C1 segment of cervical spinal cord (tissue), 14 donors: ENCODE measurements at places on chromosomes 7 and 10.

GRCh38 chr7:1160670-1161021 lies 650 bp upstream of the ZFAND2A start:
- no peak for DNase-seq

GRCh38 chr10:35307297-35307696 lies 29.0 kb upstream of the CCNY start:
- no peak for DNase-seq

DNA sequence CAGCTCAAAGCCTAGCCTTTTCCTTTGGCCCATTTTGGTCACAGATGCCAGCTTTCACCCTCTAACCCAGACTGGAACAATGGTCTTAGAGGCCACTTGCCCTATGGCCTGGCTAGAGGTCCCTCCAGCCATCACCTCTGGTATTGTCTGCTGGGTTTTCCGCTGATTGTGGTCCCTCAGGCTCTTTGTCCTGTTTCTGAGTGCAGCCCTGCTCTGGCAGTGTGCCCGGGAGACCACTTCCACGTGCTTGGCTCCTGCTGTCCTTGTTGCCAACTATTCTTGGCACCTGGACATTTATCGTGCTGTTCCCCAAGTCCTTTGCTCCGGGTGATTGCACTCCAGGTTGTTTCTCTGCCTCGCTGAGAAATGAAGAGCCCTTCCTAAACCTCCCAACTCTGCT lies 53.3 kb upstream of the FAM180A start:
- no peak for DNase-seq

DNA sequence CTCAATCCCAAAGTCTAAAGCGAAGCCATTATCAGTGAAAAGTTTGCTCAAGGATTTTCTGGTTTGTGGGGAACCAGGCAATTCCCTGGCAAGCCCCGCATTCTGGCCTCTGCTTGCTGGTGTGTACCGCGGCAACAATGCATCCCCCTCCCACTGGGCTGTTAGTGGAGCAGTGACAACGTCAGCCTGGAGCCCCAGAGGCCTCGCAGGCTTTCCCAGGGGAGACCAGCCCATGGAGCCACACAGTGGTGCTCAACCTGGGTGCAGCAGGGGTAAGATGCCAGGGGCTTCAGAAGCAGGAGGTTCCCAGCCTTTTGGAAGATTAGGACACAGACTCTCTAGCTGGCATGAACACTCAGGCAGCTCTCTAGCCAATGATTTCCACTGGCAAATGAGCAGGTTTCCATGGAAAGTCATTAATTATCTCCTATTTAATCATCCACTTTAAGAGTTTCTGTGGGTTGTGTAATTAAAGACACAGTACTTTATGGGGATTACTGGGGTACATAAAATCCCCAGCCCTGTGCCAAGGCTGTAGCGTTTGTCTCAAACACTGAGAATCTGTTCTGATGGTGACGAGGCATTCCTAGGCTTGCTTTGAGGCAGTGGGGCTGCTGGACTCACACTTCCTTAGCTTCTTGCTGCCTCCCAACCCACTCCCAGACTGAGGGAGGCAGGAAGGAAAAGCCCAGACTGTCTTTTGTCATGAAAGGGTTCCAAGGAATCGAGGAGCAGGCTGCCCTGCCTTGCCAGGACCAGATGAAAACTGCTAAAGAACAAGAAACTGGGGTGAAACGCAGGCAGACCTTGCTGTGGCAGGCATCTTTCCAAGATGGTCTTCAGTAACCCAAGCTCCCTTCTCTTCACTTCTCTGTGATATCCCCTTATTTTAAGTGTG lies 411.9 kb upstream of the SHH start:
- no peak for DNase-seq

DNA sequence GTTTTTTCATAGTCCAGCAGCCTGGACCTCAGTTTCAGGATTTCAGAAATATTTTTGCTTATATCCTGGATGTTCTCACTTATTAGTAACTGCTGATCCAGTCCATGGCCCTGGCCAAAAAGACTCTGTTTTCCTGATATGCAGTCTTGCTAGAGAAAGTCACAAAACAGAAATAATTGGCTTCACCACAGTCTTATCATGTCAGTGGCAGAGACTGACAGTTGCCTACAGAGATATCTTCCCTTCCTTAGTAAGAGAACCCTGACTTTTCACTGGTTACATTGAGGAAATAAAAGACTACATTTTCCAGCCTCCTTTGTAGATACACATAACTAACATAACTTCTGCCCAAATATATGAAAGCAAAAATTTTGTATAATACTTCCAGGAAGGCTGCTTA lies 56.6 kb downstream of the AHR start:
- no peak for DNase-seq

DNA sequence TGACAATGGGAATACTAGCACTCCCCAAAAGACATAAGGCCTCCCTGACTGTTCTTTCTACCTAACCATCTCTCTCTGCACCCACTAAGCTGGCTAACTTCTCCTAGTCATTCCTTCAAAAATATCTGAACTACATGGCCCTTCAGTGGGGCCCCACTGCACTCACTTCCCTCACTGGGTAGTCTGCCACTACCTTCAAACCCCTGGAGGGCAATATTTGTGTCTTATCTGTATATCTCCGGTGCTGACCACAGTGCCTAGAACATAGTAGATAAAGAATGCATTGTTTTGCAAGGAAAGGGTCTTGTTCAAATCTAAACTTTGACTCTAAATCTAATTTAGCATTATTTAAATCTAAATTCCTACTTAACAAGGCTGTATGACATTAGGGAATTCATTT lies 44.3 kb downstream of the CACUL1 start:
- no peak for DNase-seq

- DNase-seq: no peak
Observed at GRCh38 chr7:157671358-157672255, 334.8 kb downstream of the DNAJB6 start.

DNA sequence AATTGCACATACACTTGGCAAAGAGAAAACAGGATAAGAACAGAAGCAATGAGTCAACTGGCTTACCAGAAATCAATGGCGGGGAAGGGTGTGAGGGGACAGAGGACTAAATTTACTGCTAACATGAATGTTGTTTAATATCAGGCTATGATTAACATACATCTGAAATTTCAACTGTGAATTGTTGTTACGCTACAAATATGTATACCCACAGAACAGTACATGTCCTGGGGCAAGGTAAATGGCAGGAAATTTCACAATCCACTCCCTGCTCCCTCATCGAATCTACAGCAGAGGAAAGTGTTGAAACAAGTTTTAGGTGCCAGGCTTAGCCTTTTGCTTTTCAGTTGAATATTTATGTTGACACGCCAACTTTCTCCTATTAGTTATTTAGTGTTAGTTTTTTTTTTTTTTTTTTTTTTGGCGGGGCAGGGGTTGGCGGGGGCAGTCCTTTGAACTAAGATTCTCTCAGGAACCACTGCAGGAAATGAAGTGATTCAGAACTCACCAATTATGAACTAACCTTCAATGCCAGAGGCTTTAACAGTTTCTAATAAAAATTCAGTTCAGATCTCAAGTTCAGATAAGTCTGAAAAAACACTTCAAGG lies 99.0 kb downstream of the UBE2H start:
- DNase-seq: no peak

GRCh38 chr10:4262449-4262848 lies 477.4 kb upstream of the KLF6 start:
- DNase-seq: no peak

- peak; percentile 83 for DNase-seq
Observed at GRCh38 chr10:102399217-102400021, 3.9 kb downstream of the NFKB2 start.

- no peak for DNase-seq
Observed at GRCh38 chr10:19930936-19931893, 115.0 kb downstream of the PLXDC2 start.

- no peak for DNase-seq
Observed at GRCh38 chr10:43407148-43407575, 1.8 kb downstream of the HNRNPF start.
